ENCODE measurements at places on chromosomes 12 and 14.
A peak's percentile ranks its signal among the peaks of the same experiment; 100 is the strongest.

- DNase-seq, result no peak
Observed at GRCh38 chr12:1034751-1035457, 43.9 kb downstream of the ERC1 start.

GRCh38 chr12:45522227-45522626 is 207.3 kb upstream of the ARID2 start:
- DNase-seq, result no peak

- no peak for DNase-seq
Observed at GRCh38 chr14:67050896-67051295, 138.3 kb upstream of the GARIN2 start.

DNA sequence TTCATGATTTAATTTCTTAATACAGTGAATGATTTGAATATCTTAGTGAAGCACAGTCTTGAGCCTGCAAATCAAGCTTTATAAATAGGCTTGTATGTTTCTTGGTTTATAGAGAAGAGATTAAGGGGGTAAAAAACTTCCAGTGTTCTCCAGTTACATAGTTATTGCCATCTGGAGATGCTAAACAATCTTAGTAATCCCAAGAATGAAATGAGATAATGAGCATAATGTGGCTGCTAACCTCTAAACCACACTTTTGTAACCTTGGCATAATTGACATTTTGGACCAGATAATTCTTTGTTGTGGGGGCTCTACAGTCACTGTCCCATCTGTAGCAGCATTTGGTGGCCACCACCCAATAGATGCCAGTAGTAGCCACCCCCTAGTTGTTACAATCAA is 316.8 kb downstream of the CCDC91 start:
- no peak for DNase-seq

DNA sequence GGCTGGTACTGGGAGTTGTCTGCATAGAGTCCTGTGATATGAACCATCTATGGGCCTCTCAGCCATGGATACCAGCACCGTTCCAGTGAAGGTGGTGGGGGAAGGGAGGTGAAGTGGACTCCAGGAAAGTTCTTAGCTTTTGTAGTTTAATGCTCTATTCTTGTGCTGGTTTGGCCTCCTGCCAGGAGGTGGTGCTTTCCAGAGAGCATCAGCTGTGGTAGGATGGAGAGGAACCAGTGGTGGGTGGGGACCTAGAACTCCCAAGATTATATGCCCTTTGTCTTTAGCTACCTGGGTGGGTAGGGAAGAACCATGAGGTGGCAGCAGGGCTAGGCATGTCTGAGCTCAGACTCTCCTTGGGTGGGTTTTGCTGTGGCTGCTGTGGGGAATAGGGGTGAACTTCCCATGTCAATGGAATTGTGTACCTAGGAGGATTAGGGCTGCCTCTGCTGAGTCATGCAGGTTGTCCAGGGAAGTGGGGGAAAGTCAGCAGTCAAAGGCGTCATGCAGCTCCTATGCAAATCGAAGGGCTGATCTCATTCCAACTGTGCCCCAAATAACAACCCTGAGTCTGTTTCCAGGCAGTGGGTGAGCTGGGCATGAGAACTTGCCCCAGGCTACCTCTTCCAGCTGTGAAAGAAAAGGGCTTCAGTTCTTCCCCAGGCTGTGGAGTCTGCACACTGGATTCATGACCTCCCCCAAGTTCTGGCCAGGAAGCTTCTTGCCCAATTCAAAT is 14.2 kb downstream of the GZMH start:
- no peak for DNase-seq

DNA sequence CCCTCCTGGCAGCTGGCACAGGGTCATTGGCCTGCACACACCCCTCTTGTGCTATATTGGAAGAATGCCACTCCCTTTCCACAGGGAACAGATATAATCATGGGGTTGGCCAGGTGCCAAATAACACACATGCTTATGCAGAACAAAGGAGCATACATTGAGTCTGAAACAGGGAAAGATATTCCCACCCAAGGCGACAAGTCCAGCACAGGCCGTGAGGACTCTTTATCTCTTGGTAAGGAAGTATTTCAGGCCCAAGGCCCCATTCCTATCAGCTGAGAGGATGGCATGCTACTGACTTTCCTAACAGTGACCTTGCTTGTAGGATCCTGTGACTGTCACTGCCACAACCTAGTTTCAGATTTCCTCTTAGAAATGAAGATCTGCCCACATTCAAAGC is 59.0 kb upstream of the STXBP6 start:
- DNase-seq, result no peak

DNA sequence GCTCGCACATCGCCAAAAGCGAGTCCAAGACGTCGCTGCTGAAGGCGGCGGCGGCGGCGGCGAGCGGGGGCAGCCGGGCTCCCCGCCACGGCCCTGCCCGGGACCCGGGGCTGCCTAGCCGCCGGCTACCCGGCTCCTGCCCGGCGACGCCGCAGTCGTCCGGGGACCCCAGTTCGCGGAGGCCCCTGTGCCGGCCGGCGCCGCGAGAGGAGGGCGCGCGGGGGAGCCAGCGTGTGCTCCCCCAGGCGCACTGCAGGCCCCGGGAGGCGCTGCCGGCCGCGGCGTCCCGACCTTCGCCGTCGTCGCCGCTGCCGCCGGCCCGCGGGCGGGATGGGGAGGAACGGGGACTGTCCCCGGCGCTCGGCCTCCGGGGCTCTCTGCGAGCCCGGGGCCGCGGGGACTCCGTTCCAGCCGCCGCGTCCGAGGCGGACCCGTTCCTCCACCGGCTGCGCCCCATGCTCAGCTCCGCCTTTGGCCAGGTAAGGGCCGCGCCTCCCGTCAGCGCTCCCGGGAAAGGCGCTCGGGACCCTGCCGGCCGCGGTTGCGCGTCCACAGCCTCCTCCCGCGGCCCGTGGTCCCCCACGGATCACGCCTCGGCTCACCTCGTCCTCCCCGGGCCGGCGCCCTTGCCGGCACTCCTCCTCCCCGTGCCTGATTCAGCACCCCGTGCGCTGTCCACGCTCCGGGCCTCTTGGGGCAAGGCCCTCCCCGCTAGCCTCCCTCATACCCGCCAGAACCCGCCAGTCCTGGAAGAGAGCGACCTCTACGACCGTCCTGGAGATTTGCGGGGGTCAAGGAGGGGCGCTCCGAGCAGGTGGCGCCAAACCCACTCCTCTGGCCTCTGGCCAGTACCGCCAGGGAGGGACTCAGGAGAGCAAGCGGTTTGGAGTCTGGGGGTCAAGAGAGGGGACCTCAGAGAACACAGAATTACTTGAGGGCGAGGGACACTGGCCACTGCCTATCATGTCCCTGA is 721 bp downstream of the CABP1 start:
- peak; percentile 58 for DNase-seq

- DNase-seq, result no peak
Observed at GRCh38 chr14:35202195-35202594, 79.8 kb downstream of the PRORP start.

GRCh38 chr12:99984271-99985128 is at the start of gene ANKS1B:
Gene ANKS1B (minus strand): TSS chr12:99984936. CDS start chr12:99984237, 699 bp downstream.
- DNase-seq, result no peak

- no peak for DNase-seq
Observed at GRCh38 chr12:102534899-102535298, 54.5 kb upstream of the IGF1 start.

GRCh38 chr14:65303899-65304222 is 108.7 kb upstream of the FUT8 start:
- no peak for DNase-seq

GRCh38 chr12:40561395-40561966 is 130.8 kb upstream of the CNTN1 start:
- no peak for DNase-seq

DNA sequence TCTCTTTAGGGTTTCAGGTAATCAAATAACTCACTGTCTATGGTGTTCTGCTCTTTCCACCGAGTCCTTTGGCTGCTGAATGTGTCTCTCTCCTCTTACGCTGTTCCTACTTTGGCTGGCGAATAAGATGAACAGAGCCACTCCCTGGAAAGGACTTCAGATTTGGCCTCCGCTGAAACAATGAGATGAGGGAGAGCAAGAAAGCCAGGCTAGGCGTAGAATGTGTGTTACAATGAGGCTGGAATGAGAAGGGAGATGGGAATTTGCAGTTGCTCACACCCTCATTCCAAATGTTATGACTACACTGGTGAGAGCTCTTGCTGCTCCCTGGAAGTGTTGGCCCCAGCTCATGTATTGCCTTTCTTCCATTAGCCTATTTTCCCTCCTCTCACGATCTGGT is at the start of gene MFAP5:
TSS of gene MFAP5 (minus strand) at position 234 of the 400 bp plus-strand sequence. CDS start 722 bp downstream, outside the sequence.
- no peak for DNase-seq

DNA sequence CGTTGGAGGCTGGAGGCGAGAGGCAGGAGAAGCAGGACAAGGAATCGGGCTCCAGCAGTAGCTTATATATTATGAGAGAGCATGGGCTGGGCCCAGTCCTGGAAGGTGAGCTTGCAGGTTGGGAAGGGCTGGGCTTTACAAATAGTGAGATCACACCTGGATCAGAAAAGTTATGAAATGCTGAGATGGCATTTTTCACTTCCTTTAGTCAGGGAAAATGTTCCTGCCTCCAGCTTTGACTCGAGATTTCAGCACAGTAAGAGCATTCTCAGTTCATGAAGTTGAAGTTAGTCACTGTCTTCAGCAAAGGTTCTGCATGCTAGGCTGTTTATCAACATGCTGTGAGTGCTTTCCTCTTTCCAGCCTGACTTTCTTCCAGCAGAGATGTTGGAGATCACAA is at the start of gene KRT6C:
TSS of gene KRT6C (minus strand) at position 38 of the 400 bp plus-strand sequence. CDS start 68 bp downstream, outside the sequence.
- DNase-seq, result no peak
